GM12891 (cell line): ENCODE measurements at places on chromosomes 7 and 10.
A peak's percentile ranks its signal among the peaks of the same experiment; 100 is the strongest.

DNA sequence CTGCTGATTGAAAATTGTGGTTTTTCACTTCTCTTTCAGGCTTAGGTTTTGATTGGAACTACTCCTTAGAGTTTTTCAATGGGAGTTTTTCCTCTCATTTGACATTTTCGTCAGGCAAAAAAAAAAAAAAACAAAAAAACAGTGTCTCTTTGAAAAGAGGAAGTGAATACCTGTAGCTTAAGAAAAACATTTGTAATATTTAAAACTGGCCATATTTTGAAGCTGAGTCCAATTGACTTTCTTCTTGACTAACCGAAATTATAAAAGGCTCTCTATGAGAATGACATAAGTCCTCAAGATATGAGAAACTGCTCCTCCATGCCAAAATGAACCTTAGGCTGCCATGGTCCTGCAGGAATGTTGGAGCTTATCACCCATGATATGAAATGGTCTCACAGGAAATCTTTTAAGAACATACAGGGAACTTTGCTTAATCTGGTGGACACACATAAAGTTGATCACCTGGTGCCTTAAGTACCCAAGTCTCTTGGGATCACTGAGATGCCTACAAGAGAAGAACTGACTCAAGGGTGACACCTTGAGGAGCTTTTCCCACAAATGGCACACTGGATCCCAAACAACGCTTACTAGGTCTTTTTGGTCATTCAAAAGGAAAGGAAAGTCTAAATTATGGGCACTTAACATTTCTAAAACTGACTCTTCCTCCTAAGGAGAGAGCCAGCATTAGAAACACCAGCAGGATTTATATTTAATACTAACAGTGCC lies 263.4 kb downstream of the CDC14C start:
- DNase-seq = no peak

DNA sequence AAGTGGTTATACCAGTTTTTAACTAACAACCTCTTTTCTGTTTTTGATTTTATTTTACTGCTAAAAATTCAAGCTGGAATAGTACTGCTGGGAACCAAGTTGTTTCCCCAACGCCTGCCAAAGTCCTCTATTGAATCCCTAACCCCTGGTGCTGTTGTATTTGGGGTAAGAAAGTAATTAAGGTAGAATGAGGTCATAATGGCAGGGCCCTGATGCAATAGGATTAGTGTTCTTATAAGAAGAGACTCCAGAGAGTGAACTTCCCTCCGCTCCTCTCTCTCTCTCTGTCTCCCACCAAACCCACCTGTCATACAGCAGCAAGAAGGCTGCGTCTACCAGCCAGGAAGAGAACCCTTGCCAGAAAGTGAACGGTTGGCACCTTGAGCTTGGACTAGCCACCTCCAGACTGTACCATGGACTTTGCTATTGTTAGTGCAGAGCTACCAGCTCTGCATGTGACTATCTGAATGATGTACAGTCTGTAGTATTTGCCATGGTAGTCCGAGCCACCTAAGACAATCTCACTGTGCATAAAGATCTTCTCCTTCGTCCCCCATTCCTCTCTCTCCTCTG lies 86.5 kb upstream of the KLF6 start:
- no peak for DNase-seq

- DNase-seq = no peak
Observed at GRCh38 chr10:53387562-53387961, 615.0 kb upstream of the MBL2 start.

DNA sequence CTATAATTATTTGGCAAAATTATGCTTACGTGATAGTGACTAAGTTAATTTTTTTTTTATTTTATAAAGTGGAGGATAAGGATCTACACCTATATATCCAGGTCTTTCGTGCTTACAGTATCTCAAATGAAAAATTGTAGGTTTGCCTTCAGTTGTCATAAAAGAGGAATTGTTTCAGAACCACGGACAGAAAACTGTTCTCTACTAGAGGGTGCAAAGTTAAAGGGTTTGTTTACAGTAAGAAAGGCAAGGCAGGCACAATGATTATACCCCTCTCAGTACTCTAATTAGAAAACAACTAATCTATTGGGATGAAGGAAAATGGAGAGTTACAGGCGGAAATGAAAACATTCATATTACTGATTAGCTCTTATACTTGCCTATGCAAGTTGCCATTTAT lies 1.5 kb downstream of the PCLO start:
- DNase-seq = no peak

- no peak for DNase-seq
Observed at GRCh38 chr7:97155897-97156418, 38.5 kb downstream of the SDHAF3 start.

- no peak for DNase-seq
Observed at GRCh38 chr7:29194206-29194593, 375 bp upstream of the CHN2 start.

DNA sequence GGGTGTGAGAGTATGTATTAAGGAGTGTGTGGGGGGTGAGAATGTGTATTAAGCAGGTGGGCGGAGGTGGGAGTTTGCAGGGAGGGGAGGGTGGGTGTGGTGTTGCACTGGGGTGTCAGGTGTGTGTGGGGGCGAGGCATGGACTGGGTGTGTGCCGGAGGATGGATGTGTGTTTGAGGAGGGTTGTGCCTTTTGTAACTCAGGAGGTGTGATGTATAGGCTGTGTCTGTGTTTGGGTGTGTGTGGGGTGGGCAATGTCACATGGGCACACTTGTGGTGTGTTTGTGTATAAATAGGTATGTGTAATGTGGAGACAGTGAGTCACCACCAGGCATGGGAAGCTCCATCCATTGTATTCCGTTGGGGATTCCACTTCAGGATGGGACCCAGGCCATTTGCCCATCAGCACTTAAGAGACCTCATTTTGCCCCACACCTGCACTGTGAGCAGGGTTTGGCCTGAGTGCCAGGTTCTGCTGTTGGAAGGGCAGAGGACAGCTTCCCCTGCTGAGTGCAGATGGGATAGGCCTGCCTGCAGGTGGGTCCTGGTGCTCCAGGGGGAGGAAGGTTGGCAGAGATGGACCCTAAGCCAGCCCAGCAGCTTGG lies 5.8 kb downstream of the UNC5B start:
- DNase-seq = no peak

GRCh38 chr7:139246905-139247304 lies 15.9 kb downstream of the UBN2 start:
- DNase-seq = no peak

- no peak for DNase-seq
Observed at GRCh38 chr10:101182936-101183335, 46.3 kb downstream of the LBX1 start.

- DNase-seq = peak; percentile 54
Observed at GRCh38 chr10:97771055-97771891, 526 bp downstream of the SFRP5 start.

- DNase-seq = no peak
Observed at GRCh38 chr7:48718731-48719378, 205.5 kb upstream of the CDC14C start.

- peak; percentile 72 for DNase-seq
Observed at GRCh38 chr7:101169838-101170551, 4.6 kb upstream of the VGF start.

- DNase-seq = no peak
Observed at GRCh38 chr7:55140221-55140940, 121.6 kb downstream of the EGFR start.

GRCh38 chr7:106205621-106206222 lies 79.1 kb downstream of the NAMPT start:
- peak; percentile 19 for DNase-seq

GRCh38 chr10:123512901-123513775 lies 153.0 kb upstream of the GPR26 start:
- DNase-seq = no peak

GRCh38 chr7:73988197-73988596 lies 39.8 kb upstream of the ELN start:
- no peak for DNase-seq

DNA sequence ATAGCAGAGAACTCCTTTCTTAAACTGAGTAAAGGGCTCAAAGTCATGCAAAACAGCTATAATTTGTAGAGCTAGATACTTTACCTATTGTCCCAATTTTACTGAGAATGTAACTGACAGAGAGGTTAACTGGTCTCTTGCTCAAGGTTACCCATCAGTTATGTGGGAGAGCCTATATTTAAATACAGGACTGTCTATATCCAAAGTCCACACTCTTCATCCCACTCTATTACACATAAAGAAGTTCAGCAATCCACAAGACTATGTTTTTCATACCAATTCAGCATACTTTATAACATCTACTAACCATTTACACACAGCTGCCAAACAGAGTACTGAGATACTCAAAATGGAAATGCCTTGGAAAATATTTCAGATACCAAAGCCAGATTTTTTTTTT lies 100.2 kb downstream of the MICU1 start:
- no peak for DNase-seq

DNA sequence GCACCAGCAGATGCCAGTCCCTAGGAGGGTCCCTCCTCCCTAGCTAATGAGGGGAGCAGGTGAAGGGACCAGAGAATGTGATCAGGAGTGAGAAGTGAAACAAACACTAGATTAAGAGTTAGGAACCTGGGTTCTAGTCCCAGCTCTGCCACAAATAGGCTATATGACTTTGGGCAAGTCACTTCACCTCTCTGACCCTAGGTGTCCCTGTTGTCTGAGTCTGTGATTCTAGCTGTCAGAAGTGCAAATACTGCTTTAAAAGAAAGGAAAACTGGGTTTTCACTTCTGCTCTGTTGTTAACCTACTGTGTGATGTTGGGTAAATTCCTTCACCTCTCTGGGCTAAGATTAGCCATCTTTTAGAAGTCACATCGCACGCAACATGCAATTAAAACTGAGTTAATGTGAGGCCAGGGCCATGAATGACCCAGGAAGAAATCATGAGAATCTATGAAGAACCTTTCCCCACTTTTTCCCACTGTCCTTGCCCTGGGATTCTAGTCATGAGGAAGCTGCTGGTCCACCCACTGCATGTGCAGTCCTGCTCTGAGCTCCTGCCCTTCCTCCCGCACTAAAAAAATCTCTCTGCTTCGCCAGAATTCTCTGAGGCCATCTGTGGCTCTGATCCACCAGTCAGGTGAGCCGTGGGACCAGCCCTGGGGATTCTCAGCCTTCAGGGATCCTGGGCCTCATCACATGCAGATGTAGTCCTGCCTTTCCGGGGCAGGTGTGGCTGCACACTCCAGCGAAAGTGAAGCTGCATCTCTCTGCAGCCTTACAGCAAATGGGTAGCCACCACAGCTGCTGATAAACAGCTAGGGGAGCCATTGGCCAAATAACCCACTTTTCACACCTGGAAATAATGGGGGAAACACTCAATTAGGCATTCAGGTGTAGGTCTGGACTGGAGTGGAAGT lies 181.7 kb downstream of the PLXNA4 start:
- DNase-seq = no peak
